ENCODE measurements at places on chromosomes 6 and 20. TPM values are rescaled to one million over a fixed set of nuclear protein-coding genes. Genes with fewer than 3 reads are reported as not detected.

- no peak for DNase-seq
Observed at GRCh38 chr6:53513519-53513966, 31.4 kb downstream of the GCLC start.

GRCh38 chr6:80020381-80021120 is 16.1 kb downstream of the TTK start:
- DNase-seq: no peak

The SULF2 gene
- total RNA-seq: 68.7 TPM

GRCh38 chr6:3965071-3965718 is 113.7 kb downstream of the FAM217A start:
- DNase-seq: no peak

DNA sequence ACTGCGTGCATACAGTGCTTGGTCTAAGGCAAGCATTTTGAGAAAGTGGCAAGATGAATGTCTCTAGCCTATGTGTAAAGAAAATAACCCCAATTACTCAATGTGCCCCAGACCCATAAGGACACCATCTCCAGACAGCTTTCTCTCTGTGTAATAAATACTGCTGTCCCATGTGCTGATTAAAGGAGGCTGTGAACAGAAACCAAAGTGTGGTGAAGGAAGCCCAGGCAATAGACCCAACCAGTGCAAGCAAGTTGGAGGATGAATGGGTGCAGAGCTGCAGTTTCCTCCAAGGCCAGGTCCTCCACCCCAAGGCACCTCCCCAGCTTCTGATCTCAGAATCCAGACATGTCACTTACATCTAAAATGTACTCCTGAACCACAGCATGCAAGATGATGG is 60.6 kb downstream of the TRAM2 start:
- DNase-seq: no peak

The CALHM6 gene
- 0.77 TPM for total RNA-seq

DNA sequence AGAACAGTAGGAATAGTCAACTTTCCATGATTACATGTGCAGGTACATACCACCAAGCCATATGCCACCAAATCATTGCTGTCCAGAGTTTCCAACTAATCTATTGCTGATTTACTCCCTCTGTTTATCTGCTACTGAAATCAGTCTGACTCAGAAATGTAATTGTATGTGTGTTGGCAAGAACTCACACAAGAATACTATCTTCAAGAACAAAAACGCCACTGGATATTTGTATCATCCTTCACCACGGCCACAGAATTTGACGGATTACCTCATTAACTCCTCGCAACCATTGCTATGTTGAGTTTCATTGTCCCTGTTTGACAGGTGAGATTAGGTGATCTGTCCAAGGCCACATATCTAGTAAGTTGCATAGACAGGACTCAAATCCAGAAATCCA is 159.2 kb downstream of the GMPR start:
- no peak for DNase-seq

DNA sequence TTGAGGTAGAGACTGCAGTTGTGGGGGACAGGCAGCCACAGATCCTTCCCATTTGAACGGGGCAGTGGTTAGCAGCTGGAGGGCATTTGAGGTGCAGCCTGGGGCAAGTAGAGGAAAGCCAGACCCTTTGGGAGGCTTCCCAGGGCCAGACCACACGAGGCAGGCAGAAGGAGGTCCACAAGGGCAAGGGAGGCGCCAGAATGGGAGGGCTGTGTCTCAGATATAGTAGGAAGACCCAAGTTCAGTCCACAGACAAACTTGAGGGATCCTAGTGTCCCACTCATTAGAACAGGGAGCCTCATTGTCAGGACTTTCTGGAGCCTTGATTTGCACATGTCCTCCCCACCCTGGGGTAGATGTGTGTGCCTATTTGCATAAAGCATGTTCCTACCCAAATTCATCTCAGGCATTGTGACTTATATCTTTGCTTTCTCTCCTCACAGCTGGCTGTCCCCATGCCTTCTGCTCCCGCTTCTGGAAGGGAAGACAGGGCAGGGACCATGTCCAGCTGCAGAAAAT is 166.0 kb downstream of the VEGFA start:
- peak; percentile 43 for DNase-seq

DNA sequence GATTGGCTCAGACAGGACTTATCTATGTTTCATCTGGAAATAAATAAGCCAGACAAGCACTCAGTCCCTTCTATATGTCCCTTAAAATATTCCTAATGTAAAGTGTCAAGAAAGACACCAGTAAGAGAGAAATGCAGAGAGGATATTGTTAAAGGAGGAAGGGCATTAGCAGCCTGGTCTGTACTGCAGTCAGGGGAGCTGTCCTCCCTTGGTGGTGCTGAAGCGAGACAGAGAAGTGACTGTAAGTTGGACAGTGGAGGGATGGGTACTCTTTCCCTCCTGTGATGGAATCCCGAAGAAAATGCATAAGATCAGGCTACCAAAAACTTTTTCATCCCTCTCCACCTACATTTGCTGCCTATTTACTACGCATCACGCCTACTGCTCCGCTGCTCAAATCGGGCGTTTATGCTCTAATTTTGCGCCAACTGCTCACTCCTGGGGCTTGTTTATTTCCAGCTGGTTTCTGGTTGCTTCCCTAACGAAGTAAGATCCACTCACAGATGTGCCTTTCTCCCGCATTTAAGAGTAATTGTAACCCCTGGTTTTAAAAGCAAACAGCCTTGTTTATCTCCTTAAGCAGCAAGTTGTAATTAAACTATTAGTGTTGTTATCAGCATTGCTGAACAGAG is 35.2 kb downstream of the PHACTR1 start:
- DNase-seq: no peak

- no peak for DNase-seq
Observed at GRCh38 chr6:23870496-23870895, 255.5 kb upstream of the NRSN1 start.

GRCh38 chr6:161486361-161487216 is 212.7 kb upstream of the AGPAT4 start:
- no peak for DNase-seq

DNA sequence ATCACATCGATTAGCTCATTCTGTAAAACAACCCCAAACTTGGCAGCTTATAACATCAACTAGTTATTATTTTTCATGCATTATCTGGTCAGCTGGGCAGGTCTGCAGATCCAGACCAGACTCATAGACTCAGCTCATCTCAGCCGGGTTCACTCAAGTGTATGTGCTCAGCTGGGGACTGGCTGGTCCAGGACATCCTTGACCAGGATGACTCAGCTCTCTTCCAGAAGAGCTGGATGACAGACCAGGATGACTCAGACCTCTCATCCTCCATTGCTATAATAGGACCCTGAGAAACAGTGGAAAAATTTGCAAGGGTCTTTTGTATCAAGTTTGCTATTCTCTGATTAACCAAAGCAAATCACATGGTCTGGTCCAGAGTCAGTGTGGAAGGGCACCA is 312.5 kb upstream of the PLCB4 start:
- no peak for DNase-seq

The ZBTB22 gene
- total RNA-seq: 12.1 TPM

DNA sequence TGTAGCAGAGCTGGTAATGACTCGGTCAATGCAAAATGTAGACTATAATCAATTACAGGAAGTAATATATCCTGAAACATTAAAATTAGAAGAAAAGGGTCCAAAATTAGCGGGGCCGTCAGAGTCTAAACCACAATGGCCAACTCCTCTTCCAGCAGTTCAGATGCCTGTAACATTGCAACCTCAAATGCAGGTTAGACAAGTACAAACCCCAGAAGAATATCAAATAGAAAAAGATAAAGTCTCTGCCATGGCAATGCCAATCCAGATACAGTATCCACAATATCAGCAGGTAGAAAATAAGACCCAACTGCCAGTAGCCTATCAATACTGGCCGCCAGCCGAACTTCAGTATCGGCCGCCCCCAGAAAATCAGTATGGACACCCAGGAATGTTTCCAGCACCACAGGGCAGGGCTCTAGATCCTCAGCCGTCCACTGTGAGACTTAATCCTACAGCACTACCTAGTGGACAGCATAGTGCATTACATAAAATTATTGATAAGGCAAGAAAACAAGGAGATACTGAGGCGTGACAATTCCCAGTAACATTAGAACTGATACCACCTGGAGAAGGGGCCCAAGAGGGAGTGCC is 158.4 kb downstream of the GPX5 start:
- DNase-seq: no peak

- DNase-seq: no peak
Observed at GRCh38 chr6:77334093-77334492, 129.2 kb downstream of the HTR1B start.

GRCh38 chr6:52634211-52634610 is 36.7 kb upstream of the TMEM14A start:
- DNase-seq: no peak

The PHACTR3 gene
- total RNA-seq: 1.8 TPM

The ZNF512B gene
- 18.7 TPM for total RNA-seq

GRCh38 chr20:49687595-49688567 is 25.8 kb downstream of the B4GALT5 start:
- DNase-seq: no peak

DNA sequence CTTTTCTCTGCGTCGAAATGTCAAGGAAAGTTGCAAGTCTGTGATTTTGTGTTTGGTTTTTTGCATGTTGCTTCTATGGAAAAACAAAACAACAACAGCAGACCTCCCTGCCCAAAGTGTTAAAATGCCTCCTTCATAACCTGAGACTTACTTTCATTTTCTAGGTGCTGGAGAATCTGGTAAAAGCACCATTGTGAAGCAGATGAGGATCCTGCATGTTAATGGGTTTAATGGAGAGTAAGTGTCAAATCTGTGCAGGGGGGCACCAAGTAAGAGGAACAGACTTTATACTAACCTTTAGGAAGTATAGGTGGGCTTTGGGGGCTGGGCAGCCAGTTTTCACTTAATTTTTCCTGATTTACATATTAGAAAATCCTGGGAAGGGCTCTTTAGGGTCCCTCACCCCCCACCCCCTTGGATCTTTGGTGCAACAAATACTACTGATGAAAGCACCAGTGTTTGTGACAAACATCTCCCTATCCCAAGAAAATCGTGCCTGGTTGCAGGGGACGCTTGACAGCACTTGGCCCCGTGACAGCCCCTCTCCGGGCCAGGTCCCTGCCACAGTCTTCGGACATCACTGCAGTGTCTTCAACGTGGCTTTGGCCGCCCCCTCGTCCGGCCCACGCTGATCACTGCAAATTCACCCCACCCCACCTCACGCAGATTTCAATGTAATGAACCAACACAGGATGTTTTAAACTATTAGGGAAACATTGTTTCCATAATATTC is 43.1 kb downstream of the GNAS start:
- no peak for DNase-seq

DNA sequence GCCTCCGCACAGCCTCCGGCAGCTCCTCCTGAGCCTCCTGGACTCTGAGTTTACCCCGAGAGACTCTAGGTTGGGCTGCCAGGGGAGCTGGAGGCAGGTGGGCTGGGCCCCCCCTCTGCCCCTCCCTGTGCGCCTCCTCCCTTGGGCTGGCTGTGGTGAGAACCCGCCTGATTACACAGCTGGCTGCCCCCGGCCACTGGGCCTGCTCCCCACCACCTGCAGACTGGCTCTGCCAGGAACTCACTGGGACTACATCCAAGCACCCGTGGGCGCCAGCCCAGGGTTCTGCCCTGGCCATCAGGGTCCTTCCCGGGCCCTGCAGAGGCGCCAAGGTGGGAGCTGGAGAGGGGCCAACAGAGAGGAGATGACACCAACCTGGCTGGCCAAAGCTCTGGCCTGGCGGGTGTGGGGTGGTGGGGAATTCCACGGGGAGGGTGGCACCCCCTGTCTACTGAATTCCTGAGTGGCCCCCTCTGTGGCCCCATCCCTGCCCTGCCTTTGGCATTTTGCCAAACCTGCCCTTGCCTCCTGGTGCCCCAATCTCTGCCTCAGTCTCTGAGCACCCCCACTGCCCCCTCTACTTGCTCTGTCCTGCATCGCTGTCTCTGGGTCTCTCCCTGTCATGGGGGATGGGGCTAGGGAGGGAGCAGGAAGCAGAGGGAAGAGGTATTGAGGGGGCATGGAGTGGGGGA is 21.9 kb upstream of the CDH22 start:
- DNase-seq: no peak

GRCh38 chr6:111737065-111737521 is 131.4 kb upstream of the TRAF3IP2 start:
- no peak for DNase-seq

GRCh38 chr6:113765909-113766308 is 91.2 kb upstream of the MARCKS start:
- DNase-seq: no peak

GRCh38 chr6:135306740-135307420 is 125.8 kb downstream of the MYB start:
- DNase-seq: no peak

DNA sequence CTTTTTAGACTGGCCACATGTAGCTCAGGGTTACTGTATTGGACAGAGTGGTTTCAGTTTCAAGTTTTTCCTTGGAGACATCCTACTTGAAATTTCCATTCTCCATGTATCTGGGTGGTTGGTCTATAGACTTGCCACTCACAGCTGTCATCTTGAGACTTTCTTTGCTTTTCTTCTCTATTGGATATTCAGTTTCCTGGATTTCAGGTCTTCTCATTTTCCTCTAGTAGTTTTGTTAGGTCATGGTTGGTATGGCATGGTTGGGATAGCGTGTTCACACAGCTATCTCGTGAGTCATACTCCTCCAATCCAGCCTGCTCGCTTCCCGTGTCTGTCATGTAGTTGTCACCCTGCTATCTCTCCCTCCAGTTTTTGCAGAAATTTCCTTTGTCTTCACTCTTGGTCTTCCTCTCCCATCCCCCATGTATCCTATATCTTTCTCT is 48.3 kb downstream of the PTPN1 start:
- DNase-seq: no peak

DNA sequence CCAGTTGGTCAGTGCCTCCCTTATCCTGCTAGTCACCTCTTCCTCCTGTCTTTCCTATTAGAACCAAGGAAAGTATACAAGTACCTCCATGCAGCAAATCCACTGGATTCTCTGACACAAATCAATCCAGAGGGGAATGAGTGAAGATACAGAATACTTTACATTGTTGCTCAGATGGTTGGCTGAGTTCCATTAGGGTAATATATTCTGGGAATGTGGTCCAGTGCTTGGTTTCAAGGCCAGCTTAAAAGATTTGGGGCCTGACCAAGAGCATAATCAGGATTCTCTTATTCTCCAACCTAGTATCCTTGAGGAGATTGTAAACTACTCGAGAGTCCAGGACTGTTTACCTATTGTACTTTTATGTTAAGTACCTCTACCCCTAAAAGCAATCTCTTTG is 23.0 kb downstream of the CARMIL1 start:
- no peak for DNase-seq

- peak; percentile 90 for DNase-seq
Observed at GRCh38 chr6:149750136-149750609, 632 bp downstream of the PCMT1 start.

- DNase-seq: no peak
Observed at GRCh38 chr6:116629563-116629981, 13.3 kb downstream of the RSPH4A start.

GRCh38 chr20:62758226-62758912 is 37.9 kb upstream of the MRGBP start:
- no peak for DNase-seq

The OR2H2 gene
- not detected for total RNA-seq

GRCh38 chr6:10073341-10073740 is 341.5 kb downstream of the TFAP2A start:
- no peak for DNase-seq

The ZFP57 gene
- not detected for total RNA-seq

GRCh38 chr6:158131926-158132325 is 36.1 kb downstream of the SERAC1 start:
- no peak for DNase-seq

- DNase-seq: peak; percentile 69
Observed at GRCh38 chr20:32924781-32925180, 66.1 kb downstream of the EFCAB8 start.

GRCh38 chr6:122778985-122779661 is 393 bp upstream of the FABP7 start:
- no peak for DNase-seq

GRCh38 chr20:60011512-60012507 is 53.6 kb downstream of the CDH26 start:
- DNase-seq: no peak

- no peak for DNase-seq
Observed at GRCh38 chr6:166007349-166008263, 160.0 kb downstream of the TBXT start.
